MM.1S (cell line): ENCODE measurements at places on chromosomes 4 and X.

DNA sequence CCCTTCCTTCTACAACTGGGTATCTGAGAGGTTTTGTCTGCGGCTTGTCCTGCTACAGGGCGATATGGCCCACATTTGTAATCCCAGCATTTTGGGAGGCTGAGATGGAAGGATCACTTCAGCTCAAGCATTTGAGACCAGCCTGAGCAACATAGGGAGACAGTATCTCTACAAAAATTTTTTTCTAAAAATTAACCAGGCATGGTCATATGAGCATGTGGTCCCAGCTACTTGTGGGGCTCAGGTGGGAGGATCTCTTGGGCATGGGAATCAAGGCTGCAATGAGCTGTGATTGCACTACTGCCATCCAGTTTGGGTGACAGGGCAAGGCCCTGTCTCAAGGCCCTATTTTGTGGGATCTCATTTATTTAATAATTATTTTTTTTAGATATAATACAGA, 420.6 kb upstream of the PABPC4L start:
- DNase-seq = no peak

DNA sequence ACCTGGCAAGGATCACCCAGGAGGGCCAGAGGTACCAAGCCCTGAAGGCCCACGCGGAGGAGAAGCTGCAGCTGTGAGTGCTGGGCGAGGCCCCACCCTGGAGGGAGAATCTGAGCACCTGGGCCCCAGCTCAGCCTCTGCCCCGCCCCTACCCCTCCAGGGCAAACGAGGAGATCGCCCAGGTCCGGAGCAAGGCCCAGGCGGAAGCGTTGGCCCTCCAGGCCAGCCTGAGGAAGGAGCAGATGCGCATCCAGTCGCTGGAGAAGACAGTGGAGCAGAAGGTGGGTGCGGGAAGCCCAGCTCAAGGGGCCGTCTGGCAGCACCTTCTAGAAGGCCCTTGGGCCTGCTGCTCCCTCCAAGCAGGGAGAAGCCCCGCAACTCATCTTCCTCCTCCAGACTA, 23.2 kb downstream of the TACC3 start:
- no peak for DNase-seq

DNA sequence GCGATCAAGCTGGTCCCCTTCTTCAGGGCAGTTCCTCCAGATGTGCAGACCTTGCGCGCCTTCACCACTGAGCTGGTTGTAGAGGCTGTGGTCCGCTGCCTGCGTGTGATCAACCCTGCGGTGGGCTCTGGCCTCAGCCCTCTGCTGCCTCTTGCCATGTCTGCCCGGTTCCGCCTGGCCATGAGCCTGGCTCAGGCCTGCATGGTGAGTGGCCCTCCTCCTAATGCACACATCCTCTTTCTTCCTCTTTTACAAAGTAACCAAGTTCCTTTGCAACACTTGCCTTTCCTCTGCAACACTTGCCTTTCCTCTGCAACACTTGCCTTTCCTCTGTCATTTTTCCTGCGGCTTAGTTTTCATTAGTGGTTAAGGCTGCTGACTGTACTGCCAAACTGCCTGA, 1.8 kb downstream of the CCDC22 start:
- DNase-seq = no peak

- no peak for DNase-seq
Measured at GRCh38 chrX:29902004-29902403, 313.4 kb upstream of the MAGEB2 start.

DNA sequence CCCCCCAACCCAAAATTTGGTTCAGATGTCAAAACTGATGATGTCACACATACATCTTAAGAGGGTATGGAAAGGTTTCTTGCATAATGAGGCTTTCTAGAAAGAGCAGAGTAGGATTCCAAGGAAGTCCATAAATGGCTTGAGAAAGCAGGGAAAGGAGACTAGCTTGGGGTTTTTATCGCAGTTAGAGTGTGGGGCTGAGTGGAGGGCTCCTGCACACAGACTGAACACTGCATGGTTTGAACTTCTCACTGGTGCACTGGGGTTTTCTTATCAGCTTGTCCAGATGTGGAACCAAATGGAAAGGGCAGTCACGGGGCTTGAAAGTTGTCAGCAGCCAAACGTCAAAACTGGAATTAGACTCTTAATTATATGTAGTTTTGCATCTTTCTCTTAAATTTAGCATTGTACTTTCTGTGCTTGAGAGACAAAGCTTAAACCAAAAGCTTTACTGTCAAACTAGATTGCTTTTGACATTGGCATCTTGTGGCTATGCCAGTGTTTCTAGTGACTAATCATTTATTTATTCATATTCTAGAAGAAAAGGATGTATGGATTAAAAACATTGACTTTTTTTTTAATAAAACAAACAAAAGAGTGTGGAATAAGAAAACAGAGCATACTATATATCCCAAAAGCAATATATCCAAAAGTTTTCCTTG, 78.3 kb upstream of the STIM2 start:
- no peak for DNase-seq

DNA sequence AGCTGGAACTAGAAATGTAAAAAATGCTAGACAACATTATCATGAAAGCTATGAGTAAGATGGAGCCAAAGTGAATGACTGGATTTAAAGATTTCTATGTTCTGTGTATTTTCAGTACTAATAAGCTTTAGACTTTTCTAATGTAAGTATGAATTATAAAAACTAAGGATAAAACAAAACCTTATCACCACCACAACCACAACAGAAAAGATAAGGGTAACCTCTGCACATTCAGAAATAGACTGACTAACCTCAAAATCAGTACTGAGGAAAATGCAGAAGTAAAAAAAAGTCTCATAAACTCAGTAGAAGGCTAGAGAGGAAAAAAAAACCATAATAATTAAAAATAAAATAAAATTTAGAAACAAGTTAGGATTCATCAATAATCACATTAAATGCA, 14.9 kb upstream of the UBE2NL start:
- DNase-seq = no peak

GRCh38 chrX:136950211-136950610, 69.7 kb upstream of the RBMX start:
- DNase-seq = no peak

GRCh38 chrX:15177316-15177715, 92.6 kb downstream of the ASB9 start:
- DNase-seq = no peak

DNA sequence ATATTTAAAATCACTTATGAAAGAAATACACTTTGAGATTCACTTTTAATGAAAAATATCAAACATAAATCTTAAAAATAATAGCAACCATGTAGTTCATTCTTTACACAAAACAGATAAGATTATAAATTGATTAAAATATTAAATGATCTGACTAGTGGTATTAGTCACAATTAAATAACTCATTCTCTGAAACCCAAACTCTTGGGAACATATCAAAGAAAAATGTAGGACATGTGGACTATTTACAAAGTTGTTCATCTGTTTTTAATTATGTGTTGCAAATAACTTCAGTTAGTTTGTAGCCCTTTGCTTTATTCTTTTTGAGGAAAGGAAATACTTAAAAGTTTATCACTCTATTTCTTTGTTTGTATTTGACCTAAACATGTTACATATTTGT, 9.5 kb upstream of the GUCY1A1 start:
- DNase-seq = no peak

GRCh38 chrX:63746715-63747114, 38.3 kb downstream of the ARHGEF9 start:
- DNase-seq = no peak

DNA sequence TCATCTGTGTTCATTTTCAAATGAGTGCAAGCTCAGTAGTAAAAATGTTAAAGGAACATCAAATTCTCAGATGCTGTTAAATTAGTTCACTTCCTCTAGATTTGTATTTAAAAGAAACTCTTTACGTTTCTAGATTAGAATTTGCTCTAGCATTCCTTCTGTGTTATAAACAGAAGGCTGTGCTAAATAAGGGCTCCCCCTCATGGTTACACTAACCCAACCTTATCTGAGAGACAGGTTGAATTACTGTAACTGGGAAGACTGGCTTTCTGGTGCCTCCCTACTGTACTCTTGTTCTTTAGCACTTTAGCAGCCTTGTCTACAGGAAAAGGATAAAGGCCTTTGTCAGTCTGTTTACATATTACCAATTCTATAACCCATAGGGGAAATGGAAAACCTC, 56.8 kb downstream of the RXFP1 start:
- peak; percentile 14 for DNase-seq

DNA sequence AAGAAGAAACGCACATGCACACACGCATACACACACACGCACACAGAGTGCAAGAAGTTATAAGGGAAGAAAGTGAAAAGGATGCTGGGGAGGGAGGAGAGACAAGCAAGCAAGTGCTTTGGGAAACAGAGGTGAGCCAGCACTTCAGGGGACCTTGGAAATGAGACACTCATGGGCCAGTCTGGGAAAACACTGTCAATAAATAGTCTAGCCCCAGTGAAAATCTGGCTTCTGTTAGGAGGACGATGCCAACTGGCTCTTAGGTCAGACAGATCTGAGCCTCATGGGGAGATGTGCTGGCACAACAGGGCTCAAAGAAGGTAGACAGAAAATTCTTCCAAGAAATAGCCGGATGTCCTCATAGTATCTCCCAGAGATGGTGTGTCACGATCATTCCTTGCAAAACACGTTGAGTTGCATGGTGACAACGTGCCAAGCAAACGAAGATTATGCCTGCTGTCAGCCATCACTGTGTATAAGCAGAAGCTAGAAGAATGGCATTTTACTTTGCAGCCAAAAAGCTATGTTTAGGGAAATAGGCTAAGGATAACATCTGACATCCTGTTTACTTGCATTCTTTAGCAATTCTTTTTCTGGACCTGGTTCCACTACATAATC, 557 bp upstream of the ARHGEF6 start:
- no peak for DNase-seq

GRCh38 chr4:57182132-57182874, 72.1 kb upstream of the IGFBP7 start:
- no peak for DNase-seq

DNA sequence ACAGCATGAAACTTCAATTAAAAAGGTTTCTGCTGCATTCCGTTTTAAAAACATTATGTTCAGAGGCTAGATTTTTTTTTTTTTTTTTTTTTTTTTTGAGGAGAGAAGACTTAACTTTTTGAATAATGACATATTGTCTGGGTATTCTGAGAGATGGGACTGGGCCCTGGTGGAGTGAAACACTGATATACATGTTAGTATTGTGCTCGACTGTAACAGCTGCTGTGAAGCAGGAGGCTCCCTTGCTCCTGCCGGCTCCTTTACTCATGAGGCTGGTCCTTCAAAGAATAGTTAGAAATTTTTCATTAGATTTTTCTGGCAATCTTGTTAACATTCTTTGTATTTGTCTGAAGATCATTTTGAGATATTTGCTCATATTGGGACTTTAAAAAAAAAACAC, 73.3 kb downstream of the TMEM131L start:
- DNase-seq = no peak

DNA sequence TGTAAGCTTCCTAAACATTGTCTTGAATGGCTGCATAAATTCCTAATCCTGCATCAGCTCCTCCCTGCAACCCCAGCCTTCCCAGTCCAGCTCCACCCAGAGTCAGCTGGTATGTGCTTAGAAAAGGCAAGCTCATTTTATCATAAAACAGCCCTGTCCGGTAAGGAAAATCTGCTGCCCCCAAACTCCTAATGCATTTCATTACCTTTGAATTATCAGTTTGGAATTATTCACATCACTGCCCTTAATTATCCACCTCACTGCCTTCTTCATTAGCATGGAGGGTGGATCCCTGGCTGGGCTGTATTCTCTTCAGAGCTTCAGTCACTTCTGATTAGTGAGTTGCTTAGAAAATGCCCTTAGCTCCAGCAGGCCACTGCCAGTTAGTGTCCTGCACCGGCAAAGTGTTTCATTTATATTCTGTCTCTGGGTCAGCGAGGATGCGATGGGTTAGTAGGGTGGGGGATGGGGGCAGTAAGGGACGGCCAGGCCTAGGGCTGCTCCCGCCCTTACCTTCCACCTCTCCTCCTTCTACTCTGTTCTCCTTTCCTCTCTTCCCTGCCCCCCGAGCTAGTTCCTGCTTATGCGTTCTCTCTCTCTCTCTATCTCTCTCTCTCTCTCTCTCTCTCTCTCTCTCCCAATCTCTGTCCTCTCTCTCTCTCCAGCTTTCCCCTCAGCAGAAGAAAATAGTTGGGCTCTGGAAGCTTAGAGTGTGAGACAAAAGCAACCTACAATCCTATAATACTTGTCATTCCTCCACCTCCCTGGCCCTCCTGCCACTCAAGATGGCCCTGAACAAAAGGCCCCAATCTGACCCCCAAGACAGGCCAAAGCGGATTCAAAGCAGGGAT, 174.8 kb upstream of the KLF3 start:
- no peak for DNase-seq

DNA sequence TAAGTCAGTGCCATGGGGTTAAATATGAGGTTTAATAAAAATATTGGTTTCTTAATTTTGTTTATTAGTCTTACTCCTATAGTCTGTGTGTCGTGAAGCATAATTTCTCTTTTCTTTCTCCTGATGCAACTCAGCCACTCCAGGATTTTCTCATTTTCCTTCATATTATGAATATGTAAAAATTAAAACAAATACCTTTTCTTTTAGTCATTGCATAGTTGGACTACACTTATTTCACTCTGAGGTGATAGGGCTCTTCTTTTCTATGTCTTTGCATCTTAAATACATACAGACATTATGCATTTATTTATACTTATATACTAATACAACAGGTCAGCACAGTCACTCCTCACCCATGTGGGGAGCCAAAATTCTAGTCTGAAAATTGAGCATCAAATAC, 19.1 kb downstream of the GALNT7 start:
- no peak for DNase-seq
